ENCODE measurements at places on chromosomes 6 and 20. TPM values are rescaled to one million over a fixed set of nuclear protein-coding genes. Genes with fewer than 3 reads are reported as not detected.

DNA sequence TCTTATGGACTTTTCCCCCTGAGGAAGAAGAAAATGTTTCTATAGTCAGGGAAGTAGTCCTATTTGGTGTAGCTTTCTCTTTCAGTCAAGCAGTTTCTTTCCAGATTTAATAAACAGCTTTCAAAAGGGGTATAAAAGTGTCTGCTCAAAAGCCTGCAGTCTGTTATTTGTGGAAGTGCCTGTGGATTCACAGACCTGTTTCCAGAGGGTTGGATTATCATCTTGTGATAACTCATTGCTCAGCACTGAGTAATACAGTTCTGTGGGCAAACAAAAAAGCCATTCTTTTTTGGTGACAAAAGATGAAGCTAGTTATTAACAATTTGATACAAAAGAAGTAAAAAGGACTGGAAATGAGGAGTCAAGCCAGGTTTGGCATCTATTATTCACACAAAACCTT, 358.2 kb upstream of the ID4 start:
- no peaks in the 10 kb centered on the region for H3K27me3 ChIP-seq
- H3K4me3 ChIP-seq = no peak overlapping the region

GRCh38 chr6:40585651-40586269, 1.4 kb downstream of the LRFN2 start:
- DNase-seq = no peak
- no peak overlapping the region for H3K4me3 ChIP-seq
- H3K4me1 ChIP-seq = peaks cover 7% of the 10 kb centered on the region
- no peaks in the 10 kb centered on the region for H3K36me3 ChIP-seq
- H3K27ac ChIP-seq = no peak overlapping the region
- no peaks in the 10 kb centered on the region for H3K27me3 ChIP-seq

- H3K36me3 ChIP-seq = no peaks in the 10 kb centered on the region
- DNase-seq = no peak
- H3K4me3 ChIP-seq = no peak overlapping the region
- no peaks in the 10 kb centered on the region for H3K27me3 ChIP-seq
- H3K4me1 ChIP-seq = peaks cover 8% of the 10 kb centered on the region
- H3K27ac ChIP-seq = no peak overlapping the region
Measured at GRCh38 chr20:63911176-63911575, 16.2 kb downstream of the DNAJC5 start.

DNA sequence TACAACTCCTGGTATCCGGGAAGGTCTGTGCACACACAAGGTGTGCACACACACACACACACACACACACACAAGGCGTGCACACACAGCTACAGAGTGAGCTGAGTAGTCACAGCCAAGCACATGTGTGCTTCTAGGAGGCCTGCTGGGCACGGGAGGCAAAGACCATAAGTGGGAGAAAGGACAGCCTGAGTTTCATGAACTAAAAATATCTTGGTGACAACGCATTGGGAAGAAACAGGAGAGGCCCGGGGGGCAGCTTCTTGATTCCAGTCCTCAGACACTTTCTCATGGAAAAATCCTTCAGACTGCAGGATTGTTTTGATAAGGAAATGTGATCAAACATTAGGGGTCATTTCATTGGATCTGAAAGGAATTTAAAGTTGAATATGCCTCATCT, 2.6 kb downstream of the TRAF3IP2 start:
- H3K27me3 ChIP-seq = no peaks in the 10 kb centered on the region
- DNase-seq = peak; percentile 30
- H3K4me1 ChIP-seq = peaks cover 27% of the 10 kb centered on the region
- no peak overlapping the region for H3K4me3 ChIP-seq
- H3K36me3 ChIP-seq = no peaks in the 10 kb centered on the region
- H3K27ac ChIP-seq = peak overlapping the region; percentile 82

DNA sequence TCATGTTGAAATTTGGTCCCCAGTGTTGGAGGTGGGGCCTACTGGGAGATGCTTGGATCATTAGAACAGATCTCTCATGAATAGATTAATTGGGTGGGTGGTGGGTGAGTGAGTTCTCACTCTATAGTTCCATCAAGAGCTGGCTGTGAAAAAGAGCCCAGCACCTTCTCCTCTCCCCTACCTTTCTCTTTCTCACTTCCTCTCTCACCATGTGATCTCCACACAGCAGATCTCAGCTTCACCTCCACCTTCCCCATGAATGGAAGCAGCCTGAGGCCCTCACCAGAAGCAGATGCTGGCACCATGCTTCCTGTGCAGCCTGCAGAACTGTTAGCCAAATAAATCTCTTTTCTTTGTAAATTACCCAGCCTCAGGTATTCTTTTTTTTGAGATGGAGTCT, 12.9 kb upstream of the GMNN start:
- no peak overlapping the region for H3K27ac ChIP-seq
- no peaks in the 10 kb centered on the region for H3K27me3 ChIP-seq
- no peak overlapping the region for H3K4me3 ChIP-seq
- no peaks in the 10 kb centered on the region for H3K36me3 ChIP-seq
- DNase-seq = no peak

DNA sequence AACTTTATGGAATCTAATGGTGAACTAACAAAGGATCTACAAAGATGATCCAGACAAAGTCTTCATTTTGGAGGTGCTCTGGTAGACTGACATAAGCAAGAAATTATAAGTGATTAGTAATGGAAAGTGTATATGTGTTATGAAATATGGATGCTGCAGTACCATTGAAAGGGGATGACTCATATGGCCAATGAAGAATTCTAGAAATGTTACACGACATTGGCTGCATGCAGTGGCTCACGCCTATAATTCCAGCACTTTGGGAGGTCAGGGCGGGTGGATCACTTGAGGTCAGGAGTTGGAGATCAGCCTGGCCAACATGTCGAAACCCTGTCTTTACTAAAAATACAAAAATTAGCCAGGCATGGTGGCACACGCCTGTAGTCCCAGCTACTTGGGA, 23.5 kb downstream of the CFAP206 start:
- no peak for DNase-seq
- no peaks in the 10 kb centered on the region for H3K36me3 ChIP-seq
- H3K27ac ChIP-seq = no peak overlapping the region

- no peak overlapping the region for H3K4me3 ChIP-seq
- no peak overlapping the region for H3K27ac ChIP-seq
- no peak for DNase-seq
- H3K36me3 ChIP-seq = no peaks in the 10 kb centered on the region
- H3K4me1 ChIP-seq = no peaks in the 10 kb centered on the region
Measured at GRCh38 chr6:56628105-56628504, 14.6 kb downstream of the DST start.

DNA sequence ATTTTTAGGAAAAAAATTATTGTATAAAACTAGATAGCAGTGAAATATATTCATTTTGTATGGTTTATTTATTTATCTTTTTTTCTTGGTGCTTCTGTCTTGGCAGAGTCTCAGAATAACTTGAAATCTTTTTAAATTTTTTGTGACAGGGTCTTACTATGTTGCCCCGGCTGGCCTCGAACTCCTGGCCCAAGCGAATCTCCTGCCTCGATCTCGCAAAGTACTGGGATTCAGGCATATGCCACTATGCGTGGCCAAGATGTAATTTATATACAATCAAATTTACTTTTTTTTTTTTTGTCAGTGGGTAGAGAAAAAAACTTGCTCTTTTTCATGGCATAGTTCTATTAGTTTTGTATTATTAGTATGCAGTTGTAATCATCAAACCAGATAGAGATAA, 13.7 kb downstream of the CBFA2T2 start:
- no peak overlapping the region for H3K27ac ChIP-seq
- no peak overlapping the region for H3K4me3 ChIP-seq
- no peaks in the 10 kb centered on the region for H3K27me3 ChIP-seq
- DNase-seq = no peak
- H3K36me3 ChIP-seq = no peaks in the 10 kb centered on the region

- no peaks in the 10 kb centered on the region for H3K27me3 ChIP-seq
- no peaks in the 10 kb centered on the region for H3K36me3 ChIP-seq
- no peak overlapping the region for H3K27ac ChIP-seq
- H3K4me3 ChIP-seq = no peak overlapping the region
Measured at GRCh38 chr20:46215913-46216707, 92.2 kb downstream of the CDH22 start.

- no peaks in the 10 kb centered on the region for H3K4me1 ChIP-seq
- H3K27me3 ChIP-seq = no peaks in the 10 kb centered on the region
- H3K27ac ChIP-seq = no peak overlapping the region
Measured at GRCh38 chr6:140355476-140355875, 981.0 kb upstream of the CITED2 start.

DNA sequence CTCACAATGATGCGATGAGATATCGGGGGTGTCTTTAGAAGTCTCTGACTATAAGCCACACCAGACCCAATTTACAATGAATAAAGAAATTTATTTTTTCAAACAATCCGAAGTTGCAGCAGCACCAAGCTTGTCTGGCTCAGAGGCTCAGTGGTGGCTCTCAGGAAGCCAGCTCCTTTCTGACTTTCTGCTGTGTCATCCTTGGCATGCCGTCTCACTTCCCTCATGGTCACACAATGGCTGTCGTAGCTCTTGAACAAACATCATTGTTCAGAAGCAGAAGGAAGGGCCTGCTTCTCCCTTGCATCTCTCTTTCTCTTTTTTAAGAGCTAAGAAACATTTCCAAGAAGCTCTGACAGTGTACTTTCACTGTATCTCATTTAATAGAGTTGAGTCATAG, 299.0 kb downstream of the DOK5 start:
- no peaks in the 10 kb centered on the region for H3K4me1 ChIP-seq
- H3K27me3 ChIP-seq = no peaks in the 10 kb centered on the region
- no peak for DNase-seq
- no peaks in the 10 kb centered on the region for H3K36me3 ChIP-seq
- no peak overlapping the region for H3K4me3 ChIP-seq

DNA sequence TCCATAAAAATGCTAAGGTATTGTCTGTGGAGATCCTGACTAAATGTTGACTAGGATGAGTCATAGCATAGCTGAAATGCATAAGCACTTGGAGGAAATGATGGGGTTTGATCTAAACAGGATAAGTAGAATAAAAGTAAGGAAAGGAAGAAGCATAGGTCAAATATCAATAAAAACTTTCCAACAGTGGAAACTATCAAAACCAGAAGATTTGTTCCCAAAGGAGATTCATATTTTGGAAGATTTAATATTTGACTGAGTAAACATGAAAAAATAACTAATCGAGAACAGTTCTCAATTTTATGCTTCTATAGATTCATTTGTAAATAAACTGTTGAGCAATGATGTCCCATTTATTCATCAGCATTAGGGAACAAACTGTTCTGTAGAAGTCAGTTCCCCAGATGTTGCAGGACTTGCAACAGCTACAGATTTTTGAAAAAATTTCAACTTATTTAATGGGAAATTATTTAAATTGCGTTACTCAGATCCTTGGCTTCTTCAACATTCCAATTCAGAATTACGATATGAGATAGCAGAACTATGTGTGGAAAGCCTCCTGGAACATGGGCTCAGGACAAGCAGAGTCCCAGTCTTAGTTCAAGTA, 133.7 kb upstream of the TBX18 start:
- no peak for DNase-seq
- no peak overlapping the region for H3K4me3 ChIP-seq
- no peak overlapping the region for H3K27ac ChIP-seq
- no peaks in the 10 kb centered on the region for H3K27me3 ChIP-seq

DNA sequence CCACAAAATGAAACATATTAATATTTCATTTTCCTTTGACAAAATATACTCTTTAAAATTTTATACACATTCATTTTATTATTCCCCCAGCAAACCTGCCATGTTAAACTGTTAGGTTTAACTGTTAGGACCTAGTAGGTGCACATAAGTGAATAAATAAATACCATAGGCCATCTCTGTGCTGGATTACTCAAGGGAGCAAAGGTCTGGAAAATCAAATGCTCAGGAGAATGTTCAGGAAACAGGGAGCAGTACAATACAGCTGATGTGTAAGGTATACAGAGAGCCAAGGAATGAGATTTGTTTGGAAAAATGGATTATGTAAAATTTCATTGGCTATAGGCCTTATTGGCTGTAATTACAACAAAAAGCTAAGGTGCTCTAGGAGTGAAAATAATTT, 339.3 kb downstream of the BCKDHB start:
- no peaks in the 10 kb centered on the region for H3K4me1 ChIP-seq
- H3K27me3 ChIP-seq = no peaks in the 10 kb centered on the region
- H3K27ac ChIP-seq = no peak overlapping the region
- no peak overlapping the region for H3K4me3 ChIP-seq
- no peaks in the 10 kb centered on the region for H3K36me3 ChIP-seq
- DNase-seq = no peak

DNA sequence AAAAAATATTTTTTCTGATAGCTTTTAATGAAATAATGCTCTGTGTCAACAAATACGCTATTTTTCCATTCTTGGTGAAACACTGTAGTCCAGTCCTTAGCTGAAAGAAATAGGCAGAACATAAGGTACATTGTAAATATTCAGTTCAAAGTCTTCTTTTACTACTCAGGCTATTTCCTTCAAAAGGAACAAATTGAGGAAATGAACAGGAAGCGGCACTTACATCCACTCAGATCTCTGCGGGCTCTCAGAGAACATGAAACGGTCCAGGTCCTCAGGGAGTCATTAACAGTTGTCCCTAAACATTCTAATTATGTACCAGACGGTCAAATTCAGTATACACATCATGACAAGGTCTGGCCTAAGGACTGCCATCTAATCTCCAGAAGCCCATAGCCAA, 212.6 kb downstream of the KIF16B start:
- no peaks in the 10 kb centered on the region for H3K4me1 ChIP-seq
- H3K4me3 ChIP-seq = no peak overlapping the region
- DNase-seq = no peak
- H3K27me3 ChIP-seq = no peaks in the 10 kb centered on the region
- H3K27ac ChIP-seq = no peak overlapping the region

- no peak overlapping the region for H3K4me3 ChIP-seq
- H3K4me1 ChIP-seq = peaks cover 9% of the 10 kb centered on the region
- DNase-seq = peak; percentile 97
- no peaks in the 10 kb centered on the region for H3K27me3 ChIP-seq
- no peak overlapping the region for H3K27ac ChIP-seq
- no peaks in the 10 kb centered on the region for H3K36me3 ChIP-seq
Measured at GRCh38 chr20:49216991-49217578, 2.1 kb upstream of the DDX27 start.

- H3K36me3 ChIP-seq = no peaks in the 10 kb centered on the region
- no peak overlapping the region for H3K27ac ChIP-seq
- H3K4me3 ChIP-seq = no peak overlapping the region
- DNase-seq = no peak
- H3K4me1 ChIP-seq = no peaks in the 10 kb centered on the region
Measured at GRCh38 chr6:100338090-100338489, 126.6 kb downstream of the SIM1 start.

- H3K27me3 ChIP-seq = no peaks in the 10 kb centered on the region
- no peak for DNase-seq
- no peak overlapping the region for H3K27ac ChIP-seq
- no peaks in the 10 kb centered on the region for H3K36me3 ChIP-seq
Measured at GRCh38 chr6:154996841-154997311, 1.8 kb downstream of the TIAM2 start.

The TPX2 gene
- 39.7 TPM for total RNA-seq

The MPIG6B gene
- 0.94 TPM for total RNA-seq

The CLIC5 gene
- total RNA-seq = 4.8 TPM

The TBXT gene
- total RNA-seq = 1.2 TPM

The TRAPPC3L gene
- total RNA-seq = 0.39 TPM

The C6orf118 gene
- 5.6 TPM for total RNA-seq

The F13A1 gene
- 22.7 TPM for total RNA-seq

The LY6G6C gene
- not detected for total RNA-seq

The TSHZ2 gene
- total RNA-seq = 41.9 TPM

The LINC00237 gene
- not detected for total RNA-seq

The MACROD2 gene
- 20.6 TPM for total RNA-seq

The ZBTB12 gene
- total RNA-seq = 5.3 TPM

The C4B gene
- total RNA-seq = 96.7 TPM

Data from testis (tissue), 5 donors.